ENCODE measurements at places on chromosomes 1 and 21.

GRCh38 chr1:34710812-34711211, 44.0 kb upstream of the GJB5 start:
- no peak for DNase-seq

DNA sequence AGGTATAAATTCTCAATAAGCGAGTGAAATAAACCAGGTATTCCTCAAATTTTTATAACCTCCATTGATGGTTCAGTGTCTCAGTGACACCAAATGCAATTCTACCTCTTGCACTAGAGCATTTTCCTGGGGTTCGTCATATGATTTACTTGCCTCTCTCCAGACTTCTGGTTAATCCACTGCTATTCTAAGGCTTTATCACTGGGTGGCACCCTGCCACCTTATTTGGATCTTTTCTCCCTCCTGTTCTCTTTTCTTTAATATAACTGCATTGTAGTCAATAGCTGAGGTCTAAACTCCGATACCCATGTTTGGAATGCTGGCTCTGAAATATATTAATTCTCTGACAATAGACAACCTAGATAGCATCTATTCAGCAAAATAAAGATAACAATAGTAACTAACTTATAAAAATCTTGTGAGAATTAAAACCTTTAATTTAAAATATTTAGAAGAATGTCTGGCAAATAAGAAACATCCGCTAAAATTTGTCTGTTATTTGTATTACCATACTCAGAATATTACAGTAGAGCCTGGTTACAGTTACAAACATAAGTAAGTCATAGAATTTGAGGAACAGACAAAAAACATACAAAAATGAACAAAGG, 436.4 kb downstream of the PLA2G4A start:
- DNase-seq = peak; percentile 44

DNA sequence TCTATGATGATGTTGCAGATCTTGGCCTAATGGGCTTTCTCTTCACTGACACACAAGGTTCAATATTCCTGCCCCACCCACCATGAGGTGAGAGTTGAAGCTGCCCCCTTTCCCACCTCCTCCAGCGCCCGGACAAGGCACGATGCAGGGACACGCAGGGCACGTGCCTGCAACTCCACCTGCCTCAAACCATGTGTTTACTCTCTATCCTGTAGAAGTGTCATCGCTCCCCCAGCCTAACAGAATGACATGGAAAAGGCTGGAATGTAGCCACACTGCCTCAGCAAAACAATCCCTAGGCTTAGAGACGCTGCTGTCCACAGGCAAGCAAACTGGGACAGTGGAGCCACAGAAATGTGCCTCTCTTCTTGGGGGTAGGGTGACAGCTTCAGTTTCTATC, 92.9 kb upstream of the SOD1 start:
- no peak for DNase-seq

DNA sequence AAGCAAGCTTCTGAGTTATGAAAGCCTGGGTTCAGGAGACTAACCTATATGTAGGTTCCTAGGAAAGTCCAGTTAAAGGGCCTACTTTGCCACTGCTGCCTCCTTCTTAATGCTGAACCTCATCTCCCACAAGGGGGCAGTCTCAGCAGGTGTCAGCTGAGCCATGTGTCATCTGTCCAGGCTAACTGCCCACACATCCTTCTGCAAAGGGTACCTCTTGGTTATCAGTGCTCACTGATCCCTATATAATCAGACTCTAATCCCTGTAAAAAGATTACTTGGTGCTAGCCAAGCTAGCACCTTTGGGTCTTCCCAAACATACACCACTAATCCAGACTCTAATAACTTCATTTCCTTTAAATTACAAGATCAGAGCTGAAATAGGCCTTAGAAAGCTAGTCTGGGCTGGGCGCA, 9.0 kb downstream of the PRDX1 start:
- DNase-seq = peak; percentile 79

DNA sequence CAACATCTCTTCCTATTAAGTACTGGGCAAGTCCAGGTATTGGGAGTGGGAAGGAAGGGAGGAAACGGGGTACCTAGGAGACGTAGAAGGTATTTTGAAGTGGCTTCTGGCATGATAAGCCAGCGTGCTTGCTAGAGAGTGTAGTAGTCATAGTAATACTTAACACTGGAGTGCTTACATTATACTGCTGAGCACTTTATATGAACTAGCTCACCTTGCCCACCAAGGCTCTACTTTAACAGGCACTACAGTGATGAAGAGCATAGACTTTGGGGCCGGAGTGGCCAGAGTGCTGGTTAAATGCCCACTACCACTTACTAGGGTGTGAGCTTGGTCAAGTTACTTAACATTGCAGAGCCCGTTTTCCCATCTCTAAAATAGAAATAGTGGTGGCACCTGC, 61.7 kb downstream of the ACP6 start:
- DNase-seq = no peak

- DNase-seq = no peak
These were observed 104.1 kb downstream of the CDC42BPA start for GRCh38 chr1:227214207-227214606.

DNA sequence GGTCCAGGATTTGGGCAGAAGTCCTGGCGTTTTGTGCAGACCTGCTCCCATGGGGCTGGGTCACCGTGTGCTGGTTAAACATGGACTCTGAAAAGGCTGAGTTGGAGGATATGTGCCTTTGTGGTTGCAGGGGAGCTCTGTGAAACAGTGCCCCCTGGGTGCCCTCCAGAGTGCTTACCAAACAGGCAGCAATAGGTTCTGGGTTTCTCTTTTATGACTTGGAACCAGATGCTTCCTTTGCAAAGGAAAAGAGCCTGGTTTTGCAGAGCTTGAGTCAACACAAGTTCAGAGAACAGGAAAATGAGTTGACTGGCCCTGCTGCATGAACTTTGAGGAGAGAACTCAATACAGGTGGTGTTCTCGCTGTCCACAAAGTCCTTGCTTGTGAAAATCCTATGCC, 288.9 kb downstream of the TM2D1 start:
- DNase-seq = no peak

DNA sequence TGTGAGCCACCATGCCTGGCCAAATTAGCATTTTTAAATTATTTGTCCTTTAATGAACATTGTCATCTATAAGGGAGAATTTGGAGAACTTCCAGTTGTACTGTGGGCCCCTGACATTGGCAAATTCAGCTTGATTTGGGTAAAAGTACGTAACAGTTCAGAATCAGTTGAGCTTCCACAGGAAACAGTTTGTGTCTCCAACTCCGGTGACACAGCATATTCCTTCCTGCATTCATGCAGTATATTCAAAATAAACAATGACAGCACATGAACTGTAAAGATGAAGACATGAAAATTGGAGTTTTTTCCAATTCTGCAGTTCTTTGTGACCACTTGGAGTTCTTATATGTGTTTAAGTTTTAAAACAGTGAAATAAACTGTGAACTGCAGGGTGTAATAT, 28.2 kb downstream of the RNF220 start:
- no peak for DNase-seq

All from fibroblast of mammary gland (primary cell).